ENCODE measurements at places on chromosomes 2 and 18.

DNA sequence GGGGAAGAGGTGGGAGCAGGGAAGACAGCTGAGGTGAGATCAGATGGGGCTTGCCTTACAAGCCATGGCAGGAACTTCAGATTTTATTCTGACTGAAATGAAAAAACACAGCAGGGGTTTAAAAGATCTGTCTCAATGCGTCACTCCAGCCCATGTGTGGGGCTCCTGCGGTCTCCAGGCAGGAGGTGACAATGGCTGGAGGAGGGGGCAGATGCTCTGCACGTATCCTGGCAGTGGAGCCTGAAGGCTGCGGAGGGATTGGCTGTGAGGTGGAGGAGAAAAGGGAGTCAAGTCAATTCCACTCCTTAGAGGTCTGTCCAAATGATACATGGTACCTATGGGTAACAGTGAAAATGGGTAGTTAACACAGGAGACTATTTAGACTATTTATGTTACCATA is 40.5 kb upstream of the KIDINS220 start:
- no peak for DNase-seq

DNA sequence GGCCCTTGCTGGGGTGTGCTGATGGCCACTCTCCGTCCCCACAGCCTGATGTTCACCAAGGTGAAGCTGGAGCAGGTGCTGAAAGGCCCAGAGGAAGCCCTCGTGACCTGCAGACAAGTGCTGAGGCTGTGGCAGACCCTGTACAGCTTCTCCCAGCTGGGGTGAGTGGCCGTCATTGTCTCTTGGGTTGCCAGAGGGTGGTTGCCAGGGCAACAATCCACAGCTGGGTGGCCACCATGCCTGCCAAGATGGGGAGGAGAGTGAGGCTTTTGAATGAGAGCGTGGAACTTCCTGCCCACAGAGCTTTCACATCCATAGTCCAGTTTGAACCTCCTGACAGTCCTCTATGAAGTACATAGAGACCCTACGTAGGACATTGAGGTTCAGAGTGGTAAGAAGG is 108.8 kb downstream of the STPG4 start:
- DNase-seq = peak; percentile 75

DNA sequence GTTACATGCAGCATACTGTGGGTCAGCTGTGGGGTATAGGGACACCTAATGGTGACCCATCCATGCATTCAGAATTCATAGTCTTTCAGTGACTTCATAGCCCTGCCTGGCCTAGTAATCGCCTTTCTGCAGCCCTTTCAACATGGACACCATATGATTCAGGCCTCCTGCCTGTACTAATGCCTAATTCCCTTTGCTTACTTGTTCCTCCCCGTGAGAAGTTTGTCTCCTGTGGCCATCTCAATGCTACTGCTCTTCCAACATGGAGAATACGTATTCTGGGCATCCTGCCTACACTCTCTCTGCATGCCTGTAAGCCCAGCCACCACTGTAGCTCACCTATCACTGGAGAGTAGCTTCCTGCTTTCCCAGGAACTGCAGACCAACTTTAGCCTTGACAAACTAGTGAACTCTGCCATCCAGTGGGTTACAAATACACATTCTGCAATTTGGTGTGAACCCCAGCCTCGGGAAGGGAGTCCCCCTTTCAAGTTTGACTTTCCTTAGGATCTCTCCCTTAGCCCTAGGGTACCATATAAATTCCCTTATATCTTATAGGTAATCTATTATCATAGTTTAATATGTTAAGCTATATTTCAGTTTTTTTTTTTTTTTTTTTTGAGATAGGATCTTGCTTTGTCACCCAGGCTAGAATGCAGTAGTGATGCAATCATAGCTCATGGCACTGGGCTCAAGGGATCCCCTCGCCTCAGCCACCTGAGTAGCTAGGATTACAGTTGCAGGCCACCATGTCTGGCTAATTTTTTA is 22.3 kb downstream of the M1AP start:
- no peak for DNase-seq

GRCh38 chr18:45467945-45468344 is 147.3 kb upstream of the SLC14A2 start:
- no peak for DNase-seq

DNA sequence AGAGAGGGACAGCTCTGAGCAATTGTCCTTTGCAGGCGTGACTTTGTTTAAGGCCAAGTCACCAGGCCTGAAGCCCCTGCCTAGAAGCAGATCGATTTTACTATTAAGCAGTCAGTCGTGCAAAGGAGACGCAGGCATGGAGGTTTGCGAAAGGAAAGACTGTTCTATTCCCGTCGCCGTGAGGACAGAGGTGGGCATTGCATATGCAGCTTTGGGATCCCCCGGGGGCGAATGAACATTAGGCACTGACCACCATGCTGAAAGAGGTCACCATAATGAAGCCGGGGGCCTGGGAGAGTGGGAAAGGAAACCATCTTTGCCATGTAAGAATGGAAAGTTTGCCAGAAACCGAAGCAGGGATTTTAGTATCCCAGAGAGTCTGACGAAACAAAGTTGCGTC is 231.6 kb downstream of the BCL11A start:
- DNase-seq = no peak

GRCh38 chr2:62293151-62293489 is 97.2 kb downstream of the B3GNT2 start:
- DNase-seq = no peak

GRCh38 chr2:18701981-18702380 is 112.6 kb upstream of the NT5C1B start:
- DNase-seq = no peak

- no peak for DNase-seq
Observed at GRCh38 chr2:95275601-95276243, 1.5 kb downstream of the PROM2 start.

- no peak for DNase-seq
Observed at GRCh38 chr2:28252311-28252710, 140.3 kb upstream of the FOSL2 start.

- DNase-seq = no peak
Observed at GRCh38 chr2:191174442-191174841, 23.6 kb upstream of the STAT4 start.

- no peak for DNase-seq
Observed at GRCh38 chr2:206968134-206969086, 29.1 kb downstream of the CPO start.

- DNase-seq = no peak
Observed at GRCh38 chr2:196294516-196294909, 123.1 kb upstream of the STK17B start.

- DNase-seq = no peak
Observed at GRCh38 chr2:181140928-181141327, 160.5 kb downstream of the UBE2E3 start.

GRCh38 chr2:178943745-178944144 is 106.2 kb downstream of the CCDC141 start:
- no peak for DNase-seq

DNA sequence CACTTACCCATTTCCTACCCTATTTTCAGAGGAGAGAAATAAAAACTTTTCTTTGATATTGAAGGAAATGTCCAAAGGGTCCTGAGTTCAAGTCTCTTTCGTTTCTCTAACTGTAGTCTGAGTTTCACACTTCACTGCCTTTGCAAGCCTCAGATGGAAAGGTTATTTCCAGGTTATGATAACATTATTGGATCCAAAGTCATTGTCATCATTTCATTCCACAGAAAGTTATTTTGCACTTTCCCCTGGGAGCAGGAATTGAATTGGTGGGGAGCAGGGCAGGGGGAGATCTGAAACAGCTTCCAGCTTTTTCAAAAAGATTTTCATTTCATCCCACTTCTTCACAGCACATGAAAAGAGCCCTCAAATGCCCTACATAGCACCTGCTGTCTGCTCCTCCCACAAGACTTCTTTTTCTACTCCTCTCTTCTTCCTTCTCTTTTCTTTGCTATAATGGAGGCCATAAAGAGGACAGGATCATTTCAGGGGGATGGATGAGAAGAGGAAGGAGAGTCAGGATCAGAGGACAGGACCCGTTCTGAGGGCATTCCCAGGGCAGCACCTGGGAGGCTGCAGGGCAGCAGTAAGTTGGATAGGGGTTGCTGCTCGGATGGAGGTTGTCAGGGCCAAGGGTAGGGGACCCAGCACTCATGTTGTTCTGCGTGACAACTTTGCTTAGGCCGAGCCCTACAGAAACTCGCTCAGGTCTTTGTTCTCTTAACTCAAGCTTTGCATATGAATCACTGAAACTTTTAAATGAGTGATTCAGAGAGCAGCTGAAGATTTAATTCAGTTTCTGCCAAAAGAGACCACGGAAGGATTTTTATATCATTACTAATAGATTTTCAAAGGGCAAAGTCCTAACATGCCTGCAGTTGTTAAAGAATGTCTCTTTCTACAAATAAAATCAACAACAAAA is 11.4 kb upstream of the GALNT5 start:
- no peak for DNase-seq

DNA sequence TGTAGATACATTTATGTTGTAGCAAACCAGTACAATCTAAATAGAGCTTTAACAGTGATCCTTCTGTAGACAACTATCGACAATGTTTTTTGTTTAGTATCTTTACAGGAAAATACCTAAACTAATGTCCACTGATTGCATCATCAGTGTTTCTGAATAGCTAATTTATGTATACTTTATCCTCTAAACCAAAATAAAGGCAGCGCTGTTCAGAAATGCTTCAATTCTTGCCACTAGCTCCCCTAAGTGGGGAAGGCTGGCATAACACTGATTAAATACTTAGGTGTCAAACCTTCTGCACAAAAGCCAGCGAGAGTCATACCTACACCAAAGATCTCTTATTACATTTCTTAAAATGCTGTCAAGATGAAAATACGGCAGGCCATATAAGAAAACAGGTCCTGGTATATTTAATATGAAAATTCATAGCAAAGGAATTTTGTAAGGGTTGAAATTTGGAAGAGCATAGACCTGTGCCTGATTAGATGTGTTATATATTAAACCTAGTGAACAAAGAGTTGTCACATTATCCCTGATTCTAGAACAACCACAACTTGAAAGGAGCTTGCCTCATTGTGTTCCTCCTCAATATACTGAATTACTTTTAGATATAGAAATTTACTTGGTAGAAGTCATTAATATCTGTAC is 1693.4 kb upstream of the SLC39A10 start:
- DNase-seq = no peak

DNA sequence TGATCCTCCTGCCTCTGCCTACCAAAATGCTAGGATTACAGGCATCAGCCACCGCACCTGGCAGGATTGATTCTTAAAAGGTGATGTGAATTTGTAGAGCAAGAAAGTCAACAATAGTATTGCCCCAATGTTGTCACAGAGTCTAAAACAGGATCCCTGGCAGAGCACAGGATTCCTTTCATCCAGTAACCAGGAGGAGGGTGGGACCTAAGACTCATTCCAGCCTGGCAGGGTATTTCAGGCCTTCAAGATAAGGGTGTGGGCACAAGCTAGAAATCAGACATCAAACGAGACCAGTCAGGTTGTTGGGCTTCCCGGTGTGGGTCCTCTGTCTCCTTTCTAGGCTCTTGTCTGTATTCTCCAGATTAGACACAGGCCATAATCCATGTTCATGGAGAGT is 511.4 kb downstream of the BCL11A start:
- no peak for DNase-seq

- DNase-seq = peak; percentile 20
Observed at GRCh38 chr18:11955239-11956029, 25.9 kb upstream of the IMPA2 start.

DNA sequence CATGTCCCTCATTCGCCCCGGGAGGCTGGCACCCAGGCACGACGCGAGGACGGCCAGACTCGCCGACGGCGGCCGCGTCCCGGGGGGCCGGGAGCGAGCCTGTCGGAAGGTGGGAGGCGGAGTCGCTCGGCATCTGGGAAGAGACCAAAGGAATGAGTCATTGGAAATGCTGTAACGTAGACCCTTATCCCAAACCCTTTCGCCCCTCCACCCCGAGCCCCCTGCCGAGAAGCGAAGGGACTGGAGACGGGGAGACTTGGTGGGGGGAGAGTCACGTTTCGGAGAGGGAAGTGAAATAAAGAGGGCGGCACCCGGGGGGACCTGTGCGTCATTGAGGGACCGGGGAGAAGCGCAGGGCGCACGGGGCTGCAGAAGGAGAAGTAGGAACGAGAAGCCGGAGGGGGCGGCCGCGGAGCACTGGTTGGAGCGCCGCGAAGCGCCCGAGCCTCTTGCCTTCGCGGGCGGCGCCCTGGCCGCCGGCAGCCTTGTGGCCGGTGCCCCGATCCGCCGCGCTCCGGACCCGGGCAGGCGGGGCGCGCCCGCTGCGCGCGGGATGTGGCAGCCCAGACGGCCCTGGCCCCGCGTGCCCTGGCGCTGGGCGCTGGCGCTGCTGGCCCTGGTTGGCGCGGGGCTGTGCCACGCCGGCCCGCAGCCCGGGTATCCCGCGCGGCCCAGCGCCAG is at the start of gene EMILIN2:
EMILIN2 (plus strand) TSS at position 371 of the 681 bp plus-strand sequence; CDS start at position 554, 183 bp downstream.
- DNase-seq = no peak

DNA sequence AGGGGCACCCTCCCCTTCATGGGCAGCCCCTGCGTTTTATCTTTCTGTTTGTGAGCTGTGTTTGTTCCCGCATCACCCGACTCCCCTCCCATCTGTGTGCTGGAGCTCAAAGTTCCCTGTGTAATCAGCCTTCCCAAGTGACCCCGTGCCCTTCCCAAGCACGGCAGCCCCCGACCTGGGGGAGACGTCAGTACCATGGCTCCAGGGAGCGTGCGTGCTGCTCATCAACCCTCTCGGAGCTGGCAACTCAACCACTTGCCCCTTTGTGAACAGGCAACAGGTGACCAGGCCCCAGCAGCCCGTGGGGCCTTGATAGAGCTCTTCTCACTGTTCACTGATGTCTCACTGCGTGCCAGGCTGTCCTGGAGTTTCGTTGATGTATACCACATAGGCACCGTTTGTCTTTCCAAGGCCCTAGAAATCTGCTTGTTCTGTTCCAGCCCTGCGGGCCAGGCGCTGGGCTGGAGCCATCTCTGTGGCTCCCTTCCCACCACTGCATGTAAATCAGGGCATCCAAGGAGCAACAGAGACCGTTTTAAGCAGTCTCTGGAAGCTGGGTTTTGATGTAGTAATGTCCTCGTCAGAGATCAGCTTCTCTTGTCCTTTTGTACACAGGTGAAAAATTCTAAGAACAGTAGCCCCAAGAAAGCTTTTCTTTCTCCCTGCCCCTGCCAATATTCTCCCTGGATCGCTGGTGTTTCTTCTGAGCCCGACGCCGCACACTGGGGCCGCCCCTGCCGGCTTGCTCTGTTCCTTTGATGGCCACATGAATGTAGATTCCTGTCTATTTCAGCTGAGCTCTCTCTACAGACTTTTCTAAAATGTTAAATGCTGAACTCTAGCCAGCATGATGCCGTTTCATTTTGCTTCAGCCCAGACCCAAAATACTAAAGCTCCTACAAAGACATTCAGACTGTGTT is 107.0 kb upstream of the PTPRM start:
- DNase-seq = peak; percentile 57

DNA sequence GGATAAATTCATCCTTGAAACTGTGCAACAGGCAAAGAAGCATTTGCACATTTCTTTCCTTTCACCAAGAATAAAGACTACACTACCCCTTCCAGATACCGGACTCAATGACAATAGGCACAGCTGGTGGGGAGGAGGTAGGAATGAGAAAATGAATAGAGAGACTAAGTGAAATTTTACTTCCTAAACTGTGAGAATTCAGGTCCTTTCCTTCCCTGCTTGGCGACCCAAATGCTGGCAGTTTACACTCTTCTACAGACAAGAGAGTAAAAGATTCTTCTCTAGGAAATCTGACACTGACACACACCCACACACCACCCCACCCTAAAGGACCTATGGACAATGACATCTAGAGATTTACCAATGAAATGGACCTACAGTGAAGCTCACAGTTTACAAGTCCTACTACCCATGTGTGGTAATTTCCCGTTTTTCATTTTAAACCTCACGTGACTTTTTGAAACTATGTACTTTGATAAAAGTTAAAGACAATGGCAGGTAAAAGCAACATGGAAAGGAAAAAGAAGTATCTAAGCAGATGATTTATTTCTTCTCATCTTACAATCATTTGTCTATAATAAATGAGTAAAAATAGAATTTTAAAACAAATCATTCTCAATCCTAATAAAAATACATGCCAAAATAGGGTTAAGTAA is 27.9 kb downstream of the REV1 start:
- DNase-seq = no peak
